ENCODE measurements at places on chromosomes 13 and 19.

DNA sequence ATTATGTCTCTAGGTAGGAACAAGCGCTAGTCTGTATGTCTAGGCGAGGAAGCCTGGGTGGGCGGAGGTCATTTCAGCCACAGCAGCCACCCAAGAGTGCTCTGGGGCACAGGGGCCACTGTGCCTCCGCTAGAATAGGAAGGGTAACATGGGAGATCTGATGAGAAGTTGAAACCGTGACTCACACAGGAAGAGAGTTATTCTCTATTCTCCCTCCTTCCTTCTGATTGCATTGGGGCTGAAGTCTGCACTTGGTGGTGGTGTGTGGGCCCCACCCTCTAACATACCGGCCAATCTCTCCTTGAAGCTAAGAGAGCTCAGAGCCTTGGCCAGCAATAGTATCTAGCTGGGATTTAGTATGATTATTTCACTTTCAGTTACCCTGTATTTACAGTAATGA, 20.3 kb upstream of the GGACT start:
- no peak for DNase-seq

DNA sequence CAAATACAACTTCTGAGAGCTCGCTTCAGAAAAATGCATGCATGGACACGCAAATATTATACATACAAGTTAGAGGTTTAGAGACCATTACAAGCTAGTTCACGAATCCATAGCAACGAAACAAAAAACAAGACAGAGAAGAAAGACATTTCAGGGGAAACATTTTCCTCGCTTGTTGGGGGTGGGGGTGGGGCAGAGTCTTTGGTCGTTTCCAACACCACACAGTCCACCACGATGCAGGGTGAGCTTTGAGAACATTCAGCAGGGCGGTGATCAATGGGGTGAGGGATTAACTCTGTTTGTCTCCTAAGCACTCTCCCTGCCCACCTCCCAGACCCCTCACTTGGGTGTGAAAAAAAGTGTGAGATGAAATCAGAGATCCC, 651 bp downstream of the OXGR1 start:
- peak; percentile 7 for DNase-seq

DNA sequence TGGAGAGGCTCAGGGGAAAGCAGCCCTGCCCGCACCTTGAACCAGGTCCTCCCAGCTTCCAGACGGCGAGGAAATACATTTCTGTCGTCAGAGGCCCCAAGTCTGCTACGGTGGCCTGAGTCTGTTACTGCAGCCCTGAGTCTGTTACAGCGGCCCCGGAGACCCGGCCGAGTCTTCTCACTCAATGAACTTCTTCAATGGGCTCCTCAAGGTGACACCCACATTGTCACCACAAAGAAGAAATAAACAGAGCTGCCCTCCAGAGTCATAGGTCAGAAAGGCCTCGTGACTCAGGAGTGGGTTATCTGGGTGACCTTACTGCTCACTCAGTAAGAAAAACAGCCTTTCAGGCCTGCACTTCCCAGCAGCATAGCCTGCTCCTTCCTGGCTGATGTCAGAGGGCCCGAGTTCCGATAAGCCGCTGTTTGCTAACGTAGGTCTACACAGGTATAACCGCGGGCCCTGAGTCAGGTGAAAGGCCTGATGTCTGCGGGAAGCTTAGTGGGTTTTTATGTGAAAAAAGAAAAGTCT, 66.9 kb upstream of the TM9SF2 start:
- DNase-seq = no peak

DNA sequence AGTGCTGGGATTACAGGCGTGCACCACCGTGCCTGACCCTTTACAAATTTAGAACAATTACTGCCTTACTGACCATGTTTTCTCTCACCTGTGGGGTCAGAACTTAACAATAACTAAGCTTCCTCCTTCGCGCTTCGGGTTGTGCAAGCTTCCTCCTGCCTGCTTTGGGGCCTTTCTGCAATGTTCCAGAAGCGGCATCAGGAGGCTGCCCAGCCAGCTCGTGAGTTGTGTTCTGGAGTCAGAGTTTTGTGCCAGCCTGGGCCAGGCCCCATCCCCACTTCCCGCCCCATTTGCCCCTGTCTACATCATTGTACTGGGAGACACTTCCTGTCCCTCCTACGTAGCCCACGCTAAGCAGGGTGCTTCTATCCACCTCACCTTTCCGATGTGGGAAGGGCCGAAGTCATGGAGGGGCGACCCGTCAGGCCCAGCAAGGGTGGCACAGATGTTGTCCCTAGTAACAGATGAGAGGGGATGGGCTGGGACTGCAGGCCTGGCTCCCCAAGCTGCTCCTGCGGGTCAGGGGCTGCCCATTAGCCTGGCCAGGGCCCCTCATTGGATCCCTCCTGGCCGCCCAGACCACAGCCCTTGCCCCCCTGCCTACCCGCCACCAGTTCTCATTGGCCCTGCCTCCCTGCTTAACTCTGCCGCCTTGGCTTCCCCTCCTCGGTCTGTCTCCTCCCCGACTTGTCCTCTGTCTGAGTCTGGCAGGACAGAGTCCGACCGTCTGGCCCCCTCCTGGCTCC, 13.4 kb downstream of the UHRF1 start:
- DNase-seq = no peak

GRCh38 chr13:20773194-20774080, at the start of gene EEF1AKMT1:
Gene EEF1AKMT1, minus strand, starts transcription at chr13:20773961. Its CDS starts 16,363 bp downstream, at chr13:20757598.
- DNase-seq = peak; percentile 98
